Neural crest cell (in vitro differentiated cells): ENCODE measurements at places on chromosomes 1 and 21. TPM values are rescaled to one million over a fixed set of nuclear protein-coding genes. Genes with fewer than 3 reads are reported as not detected.

GRCh38 chr1:167272369-167272957 lies 51.8 kb downstream of the POU2F1 start:
- DNase-seq, result no peak

DNA sequence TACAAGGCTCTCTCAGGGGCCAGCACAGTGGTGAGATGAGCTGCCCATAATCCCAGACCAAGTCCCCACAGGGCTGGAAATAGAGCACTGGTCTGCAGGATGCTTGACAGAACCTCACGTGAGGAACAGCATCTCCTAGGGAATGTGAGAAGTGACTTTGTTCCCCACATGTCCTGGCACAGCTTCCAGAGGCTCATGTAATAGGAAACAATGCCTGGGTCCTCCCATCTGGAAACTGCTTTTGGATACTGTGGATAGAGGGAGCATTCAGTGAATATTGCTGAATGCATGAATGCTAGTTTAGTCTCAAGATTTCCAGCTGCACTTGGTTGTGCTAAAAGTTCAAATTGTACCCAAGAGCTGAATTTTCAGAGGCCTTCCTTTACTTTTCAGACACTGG lies 146.2 kb downstream of the TNR start:
- no peak for DNase-seq

DNA sequence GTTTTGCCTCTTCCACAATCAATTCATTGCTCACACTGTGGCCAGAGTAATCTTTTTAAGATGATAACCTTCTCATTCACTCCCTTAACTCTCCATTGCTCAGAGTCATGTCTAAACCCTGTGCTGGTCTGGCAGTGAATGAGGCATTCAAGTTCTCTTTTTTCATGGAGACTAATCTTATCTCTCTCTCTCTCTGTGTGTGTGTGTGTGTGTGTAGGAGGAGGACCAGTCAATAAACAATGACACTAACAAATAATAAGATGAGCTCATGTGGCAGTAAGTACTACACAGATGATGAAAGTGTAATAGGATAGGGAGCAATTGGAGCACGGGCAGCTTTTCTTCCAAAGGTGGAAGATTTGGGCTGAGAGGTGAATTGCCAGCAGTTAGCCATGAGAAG lies 122.0 kb upstream of the B3GALT2 start:
- DNase-seq, result no peak

GRCh38 chr1:186420311-186420710 lies 40.6 kb downstream of the PDC start:
- DNase-seq, result no peak

DNA sequence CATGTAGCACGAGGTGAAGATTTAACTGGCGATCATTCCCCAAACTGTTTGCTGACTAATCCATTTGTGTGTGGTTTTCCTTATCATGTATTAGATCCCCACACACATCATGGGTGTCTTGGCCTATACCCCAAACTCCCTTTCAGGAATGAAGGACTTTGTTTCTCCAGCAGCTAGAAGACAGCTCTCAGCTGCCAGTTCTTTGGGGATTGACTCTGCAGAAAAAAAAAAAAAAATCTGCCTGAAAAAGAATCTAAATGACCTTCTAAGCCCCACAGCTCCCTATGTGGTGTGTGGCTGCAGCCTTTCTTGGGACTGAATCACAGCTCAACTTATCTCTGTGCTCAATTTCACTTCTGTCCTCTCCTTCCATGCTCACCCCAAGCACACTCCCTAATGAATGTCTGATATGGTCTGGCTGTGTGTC lies 256.3 kb upstream of the DUSP10 start:
- DNase-seq, result no peak

DNA sequence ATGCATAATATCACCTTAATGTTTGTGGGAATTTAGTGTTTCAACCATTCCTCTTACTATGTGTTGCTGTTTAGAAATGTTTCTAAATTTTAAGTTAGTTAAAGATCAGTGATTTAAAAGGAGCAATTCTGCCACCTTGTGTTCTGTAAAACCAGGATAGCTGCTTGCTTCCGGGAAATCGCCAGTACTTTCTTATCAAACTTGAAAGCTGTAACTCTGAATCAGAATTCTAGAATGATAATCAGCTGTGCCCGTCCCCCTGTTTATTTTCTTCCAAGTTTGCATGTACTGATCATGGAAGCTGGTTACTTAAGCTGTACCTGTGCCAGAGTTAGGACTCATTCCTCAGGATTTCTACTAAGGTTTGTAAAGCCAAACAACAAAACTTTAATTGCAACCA lies 656.4 kb downstream of the LTN1 start:
- DNase-seq, result no peak

DNA sequence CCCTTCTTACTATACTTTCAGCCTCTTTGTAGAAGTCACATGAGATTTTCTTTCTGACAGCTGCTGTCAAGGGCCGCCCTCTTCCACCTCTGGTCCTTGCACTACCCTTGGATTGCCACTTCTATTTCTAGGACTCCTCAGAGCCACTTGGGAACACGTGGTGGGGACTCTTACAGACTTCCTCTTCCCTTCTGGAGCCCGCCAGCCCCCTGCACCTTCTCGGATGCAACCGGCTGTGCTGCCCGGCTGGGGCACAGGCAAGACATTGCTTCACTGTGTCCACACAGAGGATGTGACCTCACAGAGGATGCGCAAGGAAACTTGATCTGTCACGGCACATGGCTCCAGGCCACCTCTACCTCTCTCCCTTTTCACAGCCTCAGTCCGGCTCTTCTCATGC lies 2.4 kb upstream of the IKBKE start:
- no peak for DNase-seq

GRCh38 chr1:41726899-41727748 lies 191.6 kb downstream of the HIVEP3 start:
- no peak for DNase-seq

DNA sequence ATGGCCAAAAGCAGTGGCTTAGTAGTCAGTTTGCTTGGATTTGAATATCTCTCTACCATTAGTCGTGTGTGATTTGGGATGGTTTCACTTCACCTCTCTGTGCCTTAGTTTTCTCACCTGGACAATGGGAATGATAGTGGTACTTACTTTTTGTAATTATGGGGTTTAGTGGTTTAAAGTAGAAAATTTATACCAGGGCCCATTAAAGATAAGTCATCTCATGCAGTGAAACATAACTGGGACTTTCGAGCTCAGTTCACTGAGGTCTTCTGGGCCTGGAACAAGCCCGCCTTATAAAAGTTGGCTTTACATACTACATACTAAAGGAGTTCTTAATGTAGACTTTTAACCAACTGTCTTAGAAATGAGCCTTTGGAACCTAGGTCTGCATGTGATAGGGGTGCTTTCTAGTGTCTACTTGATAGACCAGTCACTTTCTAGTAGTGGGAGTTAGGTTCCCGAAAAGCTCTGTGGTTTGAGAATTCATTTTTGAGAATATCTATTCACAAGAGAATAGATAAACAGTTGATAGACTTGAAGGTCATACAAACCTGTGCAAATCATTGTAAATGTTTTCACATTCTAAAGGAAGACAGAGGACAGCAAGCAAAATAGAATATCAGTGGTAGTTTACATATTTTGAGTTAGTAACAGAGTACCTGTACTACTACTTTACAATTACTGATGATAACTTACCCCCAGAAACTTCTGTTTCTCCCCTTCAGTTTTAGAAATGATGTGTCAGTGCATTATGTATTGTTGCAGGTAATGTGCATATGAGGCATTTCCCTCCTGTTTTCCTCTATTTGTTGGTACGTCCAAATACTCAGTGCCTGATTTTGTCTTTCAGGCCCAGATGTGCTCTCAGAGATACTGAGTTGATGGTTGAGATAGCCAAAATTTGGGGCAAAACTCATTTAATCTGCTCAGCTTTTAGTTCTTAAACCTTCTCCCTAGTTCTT lies 48.0 kb downstream of the DYRK1A start:
- DNase-seq, result no peak

DNA sequence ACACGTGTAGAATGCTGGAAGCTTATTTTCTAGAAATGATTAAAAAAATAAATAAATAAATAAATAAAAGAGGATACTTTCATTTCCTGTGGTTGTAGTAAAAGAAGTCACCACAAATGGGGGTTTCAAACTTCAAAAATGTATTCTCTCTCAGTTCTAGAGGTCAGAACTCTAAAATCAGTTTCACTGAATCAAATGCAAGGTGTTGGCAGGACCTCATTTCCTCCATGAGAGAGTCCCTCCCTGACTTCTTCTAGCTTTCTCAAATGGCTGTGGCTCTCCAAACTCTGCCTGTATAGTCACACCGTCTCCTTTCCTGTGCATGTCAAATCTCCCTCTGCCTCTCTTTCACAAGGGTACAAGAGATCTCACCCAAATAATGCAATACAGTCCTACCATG lies 312.6 kb upstream of the CXADR start:
- DNase-seq, result no peak

- DNase-seq, result no peak
Measured at GRCh38 chr1:117616356-117616755, 10.5 kb downstream of the TENT5C start.

DNA sequence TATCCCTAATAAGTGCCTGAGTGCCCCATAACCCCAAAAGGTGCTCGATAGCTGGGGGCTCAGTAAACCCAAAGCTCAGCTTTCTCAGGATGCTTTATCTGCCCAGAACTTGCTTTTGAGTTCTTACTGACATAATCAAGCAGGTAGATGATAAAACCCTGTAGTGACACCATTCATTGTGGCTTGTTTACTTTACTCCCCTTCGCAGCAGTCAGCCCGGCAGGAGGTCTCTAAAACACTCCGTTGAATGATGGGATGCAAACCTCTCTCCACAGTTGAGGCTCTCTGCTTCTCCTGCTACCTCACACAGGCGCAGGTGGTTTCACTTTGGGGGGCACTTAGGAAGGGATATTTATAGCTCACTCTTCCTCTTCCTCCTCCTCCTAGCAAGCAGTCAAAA lies 349.4 kb downstream of the HLX start:
- DNase-seq, result no peak

DNA sequence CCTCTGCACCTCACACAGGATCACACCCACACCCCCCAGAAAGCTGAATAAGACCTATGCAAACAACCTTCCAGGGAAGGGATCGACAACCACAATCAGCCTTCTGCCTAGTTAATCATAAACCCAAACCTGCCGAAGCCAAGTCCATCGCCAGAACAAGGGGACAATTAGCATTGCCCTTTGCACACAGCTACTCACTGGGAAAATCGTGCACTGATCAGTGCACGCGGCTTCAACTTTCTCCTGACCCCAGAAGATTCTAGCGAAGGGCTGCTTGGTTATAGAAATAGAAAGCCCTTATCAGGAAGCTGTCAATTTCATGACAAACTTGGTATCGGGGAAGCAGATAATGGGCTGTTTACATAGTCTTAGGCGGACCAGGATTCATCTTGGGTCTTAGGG lies 29.5 kb downstream of the RUNX1 start:
- no peak for DNase-seq

DNA sequence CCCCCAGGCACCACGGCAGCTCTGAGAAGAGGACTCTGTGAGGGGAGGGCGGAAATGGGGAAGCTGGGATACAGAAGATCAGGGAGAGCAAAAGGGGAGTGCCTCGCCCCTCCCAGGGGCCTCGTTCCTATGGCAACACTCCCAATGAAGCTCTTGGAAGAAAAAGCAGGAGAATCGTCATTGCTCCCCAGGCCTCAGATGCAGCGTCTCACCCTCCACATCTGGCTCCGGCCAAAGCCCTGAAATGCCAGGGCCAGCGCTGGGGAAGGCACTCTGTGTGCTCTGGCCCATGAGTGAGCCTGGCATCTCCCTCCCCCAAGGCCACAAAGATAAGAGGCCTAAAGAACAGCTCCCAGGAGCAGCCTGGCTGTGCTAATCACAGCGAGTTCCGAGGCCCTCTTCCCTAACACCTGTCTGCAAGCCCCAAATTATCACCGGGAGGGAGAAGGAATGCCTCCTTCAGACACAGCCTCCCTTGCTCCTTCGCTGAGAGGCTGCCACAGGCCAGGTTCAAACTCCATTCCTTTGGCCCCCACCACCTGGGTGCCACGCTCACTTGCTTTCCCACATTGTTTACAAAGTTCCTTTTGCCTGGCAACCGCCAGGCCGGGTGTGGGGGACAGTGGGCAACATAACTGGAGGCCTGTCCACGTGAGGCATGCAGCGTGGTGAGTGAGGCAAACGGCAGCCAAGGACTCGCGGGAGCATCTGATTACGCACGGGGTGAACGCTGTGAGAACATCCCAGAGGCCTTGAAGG lies 27.8 kb downstream of the ECE1 start:
- peak; percentile 44 for DNase-seq

GRCh38 chr1:22208973-22209378 lies 66.1 kb upstream of the WNT4 start:
- no peak for DNase-seq

- no peak for DNase-seq
Measured at GRCh38 chr1:25145775-25146393, 86.4 kb downstream of the SYF2 start.

- no peak for DNase-seq
Measured at GRCh38 chr1:192958871-192959270, 100.3 kb downstream of the UCHL5 start.

DNA sequence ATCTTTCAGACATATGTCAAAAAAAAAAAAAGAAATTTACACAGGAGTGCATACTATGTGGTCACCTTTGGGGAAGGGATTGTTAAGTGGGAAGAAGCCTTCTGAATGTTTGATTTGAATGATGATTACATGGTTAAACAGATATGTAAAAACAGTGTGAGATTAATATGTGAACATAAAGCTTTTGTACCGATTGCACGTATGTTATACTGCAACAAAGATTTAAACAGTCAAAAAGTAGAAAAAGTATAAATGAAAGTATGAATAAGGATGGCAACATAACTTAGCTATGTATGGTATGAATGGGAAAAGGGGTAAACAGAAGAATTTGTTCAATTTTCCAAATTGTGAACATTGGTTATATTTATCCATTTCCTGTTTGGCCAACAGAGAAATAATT lies 10.0 kb upstream of the PLPP3 start:
- no peak for DNase-seq

GRCh38 chr1:161313554-161314200 lies 504 bp upstream of the SDHC start:
- no peak for DNase-seq

DNA sequence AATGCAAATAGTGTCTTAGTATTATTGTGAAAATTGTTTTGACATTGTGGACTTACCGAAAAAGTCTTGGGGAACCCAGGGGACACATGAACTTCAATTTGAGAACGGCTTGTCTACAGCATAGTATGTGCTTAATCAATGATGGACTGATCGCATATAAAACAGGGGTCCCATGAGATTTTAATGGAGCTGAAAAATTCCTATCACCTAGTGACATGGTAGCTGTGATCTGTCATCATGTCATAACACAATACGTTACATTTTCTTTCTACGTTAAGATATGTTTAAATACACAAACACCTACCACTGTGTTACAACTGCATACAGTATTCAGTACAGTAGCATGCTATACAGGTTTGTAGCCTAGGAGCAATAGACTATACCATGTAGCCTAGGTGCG lies 153.3 kb upstream of the FOXD3 start:
- no peak for DNase-seq

VPS72 gene
- total RNA-seq, result 134 and 135 TPM in 2 replicates

CFAP107 gene
- not detected in 2 replicates for total RNA-seq

LRRC39 gene
- total RNA-seq, result 1.3 and 1.4 TPM in 2 replicates

UQCRHL gene
- 2.7 and 3.3 TPM in 2 replicates for total RNA-seq

SLC26A9 gene
- 0.16 TPM in 1 of 2 replicates, not detected in the other for total RNA-seq

TCHHL1 gene
- total RNA-seq, result not detected in 2 replicates

JMJD4 gene
- 25.2 and 28.3 TPM in 2 replicates for total RNA-seq

ZNF683 gene
- total RNA-seq, result not detected in 2 replicates

SAMD13 gene
- total RNA-seq, result 2.1 and 2.3 TPM in 2 replicates
